ENCODE measurements at places on chromosomes 6 and 20.

- ATAC-seq = no peak
These were observed 110.1 kb downstream of the IYD start for GRCh38 chr6:150478656-150479545.

DNA sequence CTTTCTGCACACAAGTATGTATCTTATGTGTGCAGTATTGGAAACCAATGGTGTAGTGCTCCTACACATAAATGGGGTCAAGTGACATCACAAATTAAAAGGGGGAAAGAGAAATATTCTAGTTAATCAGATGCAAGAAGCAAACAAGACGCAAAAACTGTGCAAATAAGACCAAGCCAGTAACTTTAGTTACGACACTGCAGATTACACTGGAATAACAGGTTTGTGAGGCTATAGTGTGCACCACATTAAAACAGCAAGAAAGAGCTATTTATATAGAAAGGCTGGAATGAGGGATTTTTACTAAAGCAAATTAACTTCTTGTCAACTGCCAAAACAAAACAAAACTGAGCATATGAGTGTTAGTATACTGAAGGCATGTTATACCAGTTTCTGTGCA lies 45.8 kb downstream of the NR2E1 start:
- ATAC-seq = no peak

DNA sequence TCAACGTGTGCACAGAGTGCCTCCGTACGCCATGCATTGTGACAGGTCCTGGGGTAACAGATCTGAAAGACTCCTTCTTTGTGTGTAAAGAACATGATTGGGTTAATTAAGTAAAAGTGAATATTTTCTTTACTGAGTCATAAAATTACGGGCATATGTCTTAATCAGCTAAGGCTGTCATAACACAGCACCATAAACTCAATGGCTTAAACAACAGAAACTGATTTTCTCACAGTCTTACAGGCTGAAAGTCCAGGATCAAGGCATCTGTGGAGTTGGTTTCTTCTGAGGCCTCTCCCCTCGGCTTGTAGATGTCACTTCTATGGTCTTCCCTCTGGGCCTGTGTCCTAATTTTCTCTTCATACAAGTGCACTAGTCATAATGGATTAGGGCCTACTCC lies 176.9 kb downstream of the MTFR2 start:
- ATAC-seq = no peak

DNA sequence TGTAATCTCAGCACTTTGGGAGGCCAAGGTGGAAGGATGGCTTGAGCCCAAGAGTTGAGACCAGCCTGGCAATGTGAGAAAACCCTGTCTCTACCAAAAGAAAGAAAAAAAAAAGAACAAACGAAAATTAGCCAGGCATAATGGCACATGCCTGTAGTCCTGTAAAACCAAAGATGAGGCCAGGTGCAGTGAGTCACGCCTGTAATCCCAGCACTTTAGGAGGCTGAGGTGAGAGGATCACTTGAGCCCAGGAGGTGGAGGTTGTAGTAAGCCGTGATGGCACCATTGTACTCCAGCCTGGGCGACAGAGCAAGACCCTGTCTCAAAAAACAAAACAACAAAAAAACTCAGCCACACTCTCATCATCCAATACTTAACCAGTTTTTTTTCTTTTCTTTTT lies 32.5 kb upstream of the KIF3B start:
- ATAC-seq = no peak

GRCh38 chr6:12348530-12349511 lies 58.7 kb downstream of the EDN1 start:
- no peak for ATAC-seq

DNA sequence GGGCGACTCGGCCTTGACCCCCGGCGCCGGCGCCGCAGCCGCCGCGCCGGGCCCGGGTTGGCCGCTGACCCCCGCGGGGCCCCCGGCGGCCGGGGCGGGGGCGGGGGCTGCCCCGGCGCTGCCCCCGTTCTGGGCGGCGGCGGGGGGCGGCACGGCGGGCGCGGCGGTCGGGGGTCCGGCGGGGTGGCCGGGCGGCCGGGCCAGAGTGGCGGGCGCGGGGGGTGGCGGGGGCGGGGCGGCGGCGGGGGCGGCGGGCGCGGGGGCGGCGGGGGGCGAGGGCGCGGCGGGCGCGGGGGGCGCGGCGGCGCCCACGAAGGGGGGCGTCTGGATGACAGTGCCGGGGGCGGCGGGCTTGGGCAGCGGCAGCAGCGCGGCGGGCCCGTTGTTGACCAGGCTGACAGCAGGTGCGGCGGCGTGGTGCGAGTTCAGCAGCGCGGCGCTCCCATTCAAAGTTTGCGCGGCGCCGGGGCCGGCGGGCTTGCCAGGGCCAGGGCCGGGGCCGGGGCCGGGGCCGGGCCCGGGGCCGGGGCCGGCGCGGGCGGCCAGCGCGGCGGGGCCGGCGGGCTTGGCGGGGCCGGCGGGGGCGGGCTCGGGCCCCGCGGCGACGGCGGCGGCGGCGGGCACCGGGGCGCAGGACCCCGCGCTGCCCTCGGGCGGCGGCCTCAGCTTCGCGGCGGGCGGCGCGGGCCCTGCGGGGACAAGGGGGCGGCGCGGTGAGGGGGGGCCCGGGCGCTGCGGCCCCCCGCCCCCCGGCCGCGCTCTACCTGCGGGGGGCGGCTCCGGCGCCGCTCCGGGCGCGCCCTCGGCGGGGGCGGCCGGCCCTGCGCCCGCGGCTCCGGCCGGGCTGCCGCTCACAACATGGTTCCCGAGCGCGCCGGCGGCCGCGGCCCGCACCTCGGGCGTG lies 659 bp downstream of the TAF4 start:
- peak; percentile 10 for ATAC-seq

DNA sequence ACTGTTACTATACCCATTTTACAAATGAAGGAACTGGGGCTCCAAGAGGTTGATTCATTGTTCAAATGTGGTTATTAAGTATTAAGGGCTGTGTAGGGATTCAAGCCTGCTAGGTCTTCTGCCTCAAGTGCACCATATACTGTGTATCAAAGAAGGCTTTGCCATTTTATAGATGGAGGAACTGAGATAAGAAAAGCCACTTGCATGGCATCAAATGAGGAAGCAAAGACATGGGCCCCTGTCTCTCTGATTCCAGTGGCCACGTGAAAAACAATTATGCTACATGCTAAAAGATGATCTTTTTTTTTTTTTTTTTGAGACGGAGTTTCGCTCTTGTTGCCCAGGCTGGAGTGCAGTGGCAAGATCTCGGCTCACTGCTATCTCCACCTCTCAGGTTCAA lies 67.0 kb downstream of the TMEM200A start:
- no peak for ATAC-seq

GRCh38 chr6:138440296-138440695 lies 36.3 kb downstream of the HEBP2 start:
- ATAC-seq = no peak

DNA sequence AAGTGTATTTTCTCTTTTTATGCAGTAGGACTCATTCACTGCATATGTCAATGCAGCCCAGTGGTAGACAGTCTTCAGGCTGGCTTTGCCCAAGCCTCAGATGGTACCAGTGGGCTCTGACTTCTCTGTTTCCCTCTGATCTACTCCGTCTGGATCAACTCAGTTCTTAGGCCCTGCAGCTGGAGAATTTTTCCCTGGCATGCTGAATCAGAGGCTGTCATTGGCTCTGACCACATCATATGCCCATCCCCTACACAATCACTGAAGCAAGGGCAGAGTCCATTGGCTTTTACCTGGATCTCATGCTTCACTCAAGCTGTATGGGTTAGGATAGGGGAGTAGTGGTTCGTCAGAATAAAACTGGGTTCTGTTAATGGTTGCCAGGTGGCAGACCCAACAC lies 57.8 kb downstream of the KIZ start:
- ATAC-seq = no peak

DNA sequence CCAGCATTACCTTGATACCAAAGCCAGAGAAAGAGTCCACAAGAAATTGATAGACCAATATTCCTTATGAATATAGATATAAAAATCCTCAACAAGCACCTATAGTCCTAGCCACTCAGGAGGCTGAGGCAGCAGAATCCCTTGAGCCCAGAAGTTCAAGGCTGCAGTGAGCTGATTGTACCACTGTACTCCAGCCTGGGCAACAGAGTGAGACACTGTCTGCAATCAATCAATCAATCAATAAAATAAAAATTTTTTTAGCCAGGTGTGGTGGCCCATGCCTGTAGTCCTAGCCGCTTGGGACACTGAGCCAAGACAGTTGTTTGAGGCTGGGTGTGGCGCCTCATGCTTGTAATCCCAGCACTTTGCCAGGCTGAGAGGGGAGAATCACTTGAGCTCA lies 18.9 kb upstream of the SMIM29 start:
- ATAC-seq = no peak

DNA sequence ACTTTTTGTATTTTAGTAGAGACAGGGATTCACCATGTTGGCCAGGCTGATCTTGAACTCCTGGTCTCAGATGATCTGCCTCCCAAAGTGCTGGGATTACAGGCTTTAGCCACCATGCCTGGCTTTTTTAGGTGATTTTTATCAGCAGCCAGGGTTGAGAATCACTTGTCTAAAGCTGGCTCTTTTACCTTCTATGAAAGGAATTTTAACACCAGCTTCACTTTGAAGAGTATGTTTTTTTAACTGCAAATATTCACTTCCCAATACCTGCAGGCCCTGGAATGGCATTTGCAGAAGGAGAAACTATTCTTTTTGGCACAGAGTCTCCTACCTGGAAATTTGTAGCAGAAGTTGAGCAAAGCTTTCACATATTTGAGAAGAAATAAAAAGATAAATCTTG lies 63.6 kb upstream of the NAA20 start:
- no peak for ATAC-seq

- no peak for ATAC-seq
These were observed 1.3 kb upstream of the NDUFAF4 start for GRCh38 chr6:96899019-96899418.

- peak; percentile 61 for ATAC-seq
These were observed 16.7 kb upstream of the PI3 start for GRCh38 chr20:45157962-45158361.

GRCh38 chr6:30283761-30284160 lies 43.0 kb upstream of the TRIM39 start:
- no peak for ATAC-seq
